GM04504 (cell line): ENCODE measurements at places on chromosomes 3 and 15.

DNA sequence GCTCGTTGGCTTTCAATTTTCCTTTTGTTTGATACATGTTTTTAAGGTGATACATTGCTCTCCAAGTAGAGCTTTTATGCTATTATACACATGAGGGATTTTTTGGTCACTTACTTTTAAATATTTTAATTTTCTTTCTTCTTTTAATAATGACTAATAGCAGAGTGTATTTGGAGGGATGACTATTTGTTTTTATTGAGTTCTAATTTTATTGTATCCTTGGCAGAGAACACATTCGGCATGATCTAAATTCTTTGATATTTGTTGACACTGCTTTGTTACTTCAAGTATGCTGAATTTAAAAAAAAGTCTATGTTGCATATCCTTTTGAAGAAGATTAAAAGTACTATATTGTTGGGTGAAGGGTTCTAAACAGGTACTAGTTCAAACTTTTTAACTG, 149.9 kb upstream of the PDZRN3 start:
- no peak for DNase-seq

GRCh38 chr15:90031231-90031791, 30.2 kb downstream of the ZNF710 start:
- peak; percentile 50 for DNase-seq

GRCh38 chr3:142817897-142818296, 71.0 kb downstream of the PCOLCE2 start:
- no peak for DNase-seq

DNA sequence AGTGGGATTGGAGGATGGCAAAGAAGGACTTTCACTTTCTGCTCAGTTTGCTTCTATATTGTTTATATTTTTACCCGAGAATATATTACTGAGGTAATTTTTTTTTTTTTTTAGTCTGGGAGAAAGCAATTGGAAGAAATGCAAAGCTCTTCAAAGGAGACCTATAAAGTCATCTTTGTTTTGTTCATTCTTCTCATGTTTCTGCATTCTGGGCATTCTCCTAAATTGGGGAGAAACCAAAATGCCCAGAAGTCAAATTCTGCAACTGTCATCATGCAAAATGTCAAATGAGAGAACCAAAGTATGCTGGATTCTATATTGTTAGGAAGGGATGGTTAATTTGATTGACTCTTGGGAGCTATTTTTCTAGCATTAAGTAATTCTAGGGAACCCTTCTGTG, 168.3 kb upstream of the TSC22D2 start:
- DNase-seq: no peak

- no peak for DNase-seq
These were observed 165.5 kb downstream of the FBLN2 start for GRCh38 chr3:13714251-13714916.

DNA sequence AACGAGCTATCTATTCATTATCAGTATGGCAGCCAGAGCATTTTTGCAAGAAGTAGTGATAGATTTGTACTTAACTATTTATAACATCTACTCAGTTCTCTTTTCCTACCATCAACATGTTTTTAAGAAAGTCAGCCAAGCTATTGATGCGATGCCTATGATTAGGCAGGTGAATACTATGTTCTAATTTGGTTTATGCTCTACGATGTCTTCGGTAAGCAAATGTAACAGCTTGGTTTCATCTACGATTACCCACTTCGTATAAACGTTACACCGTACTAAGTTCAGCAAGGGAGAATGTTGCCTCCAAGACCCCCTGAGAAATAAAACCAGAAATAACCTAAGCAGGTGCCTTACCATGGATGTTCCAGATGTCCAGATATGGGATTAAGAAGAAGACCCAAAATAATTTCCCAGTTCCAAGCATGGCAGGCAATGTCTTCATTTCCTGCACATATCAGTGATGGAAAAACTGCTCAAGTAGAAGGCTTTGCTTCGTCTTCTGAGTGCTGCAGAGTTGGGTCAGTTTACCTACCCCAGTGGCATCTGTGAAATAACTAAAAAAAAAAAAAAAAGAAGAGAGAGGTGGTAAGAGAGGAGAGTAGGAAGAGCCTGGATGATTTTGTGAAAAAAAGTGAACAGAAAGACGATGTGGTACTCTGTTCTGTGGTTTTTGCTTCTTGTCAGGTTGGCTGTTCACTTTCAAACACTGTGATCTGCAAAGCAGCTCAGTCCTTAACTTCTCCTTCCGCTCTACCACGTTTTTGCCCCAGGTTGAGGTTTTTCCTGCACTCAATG, at the start of gene BTLA:
BTLA (minus strand) TSS at position 559 of the 798 bp plus-strand sequence; CDS start at position 445, 114 bp downstream.
- DNase-seq: no peak

DNA sequence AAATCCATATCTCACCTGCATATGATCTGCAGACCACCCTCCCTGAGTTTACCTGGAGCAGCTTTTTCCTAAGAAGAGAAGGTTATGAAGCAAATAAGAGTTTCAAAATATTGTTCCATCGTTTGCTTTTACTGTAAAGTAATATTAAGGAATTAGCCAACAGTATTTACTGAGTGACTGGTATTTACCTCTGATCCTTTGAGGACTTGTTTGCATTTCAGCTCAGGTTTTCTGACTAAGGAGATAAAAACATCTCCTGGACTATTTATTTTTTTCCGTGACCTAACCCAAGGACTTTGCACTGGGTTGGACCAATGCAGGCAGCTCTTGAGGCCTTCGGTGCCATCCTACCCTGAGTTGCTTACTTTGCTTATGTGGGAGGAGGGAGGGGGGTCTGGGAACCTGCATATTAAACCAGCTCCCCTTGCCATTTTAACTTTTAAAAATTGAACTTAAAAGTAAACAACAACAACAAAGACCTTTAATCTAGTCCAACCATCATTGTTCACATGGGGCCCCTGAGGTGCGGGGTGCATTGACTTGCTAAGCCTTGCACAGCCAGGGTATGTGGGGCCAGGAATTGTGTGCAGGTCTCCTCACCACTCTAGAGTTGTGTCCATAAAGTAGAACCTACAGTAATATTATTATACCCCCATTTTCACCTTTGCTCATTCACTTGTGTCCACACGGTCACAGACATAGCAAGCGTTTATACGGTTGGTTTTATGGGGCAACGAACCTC, 39.3 kb downstream of the TRAK1 start:
- no peak for DNase-seq

- no peak for DNase-seq
These were observed 264.4 kb upstream of the NR2F2 start for GRCh38 chr15:96066126-96066525.

GRCh38 chr3:121992601-121993560, 29.2 kb downstream of the ILDR1 start:
- DNase-seq: no peak

- no peak for DNase-seq
These were observed 61.4 kb upstream of the MYRIP start for GRCh38 chr3:39748002-39748401.

DNA sequence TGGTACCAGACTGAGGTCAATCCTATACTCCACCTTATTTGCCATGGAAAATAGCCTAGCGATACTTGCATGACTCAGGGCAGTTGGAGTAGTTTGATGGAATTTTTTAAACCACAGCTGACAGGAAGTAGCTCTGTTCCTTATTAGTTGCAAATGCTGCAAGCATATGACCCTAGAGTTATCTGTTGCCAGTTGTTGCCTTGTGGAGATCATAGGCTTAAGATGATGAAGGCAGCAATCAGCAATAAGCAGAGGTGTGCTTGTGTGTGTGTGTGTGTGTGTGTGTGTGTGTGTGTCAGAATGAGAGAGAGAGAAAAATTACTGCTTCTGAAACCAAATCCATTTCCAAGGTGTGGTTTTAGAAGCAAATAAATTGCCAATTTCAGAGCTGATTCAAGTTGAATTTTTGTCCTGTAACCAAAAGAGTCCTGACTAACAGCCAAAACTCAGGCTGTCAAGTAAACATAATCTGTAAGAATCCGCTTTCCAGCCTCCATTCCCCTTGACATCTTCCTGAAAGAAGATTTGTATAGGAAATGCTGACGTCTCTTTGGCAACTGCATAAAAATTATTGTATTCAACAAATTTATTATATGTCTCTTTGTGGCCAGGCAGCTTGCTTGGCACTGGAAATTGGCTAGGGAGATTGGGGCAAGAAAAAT, 141.2 kb downstream of the SERPINI1 start:
- DNase-seq: peak; percentile 35
